Fibroblast of skin of scalp (primary cell): ENCODE measurements at places on chromosomes 2 and 18.

DNA sequence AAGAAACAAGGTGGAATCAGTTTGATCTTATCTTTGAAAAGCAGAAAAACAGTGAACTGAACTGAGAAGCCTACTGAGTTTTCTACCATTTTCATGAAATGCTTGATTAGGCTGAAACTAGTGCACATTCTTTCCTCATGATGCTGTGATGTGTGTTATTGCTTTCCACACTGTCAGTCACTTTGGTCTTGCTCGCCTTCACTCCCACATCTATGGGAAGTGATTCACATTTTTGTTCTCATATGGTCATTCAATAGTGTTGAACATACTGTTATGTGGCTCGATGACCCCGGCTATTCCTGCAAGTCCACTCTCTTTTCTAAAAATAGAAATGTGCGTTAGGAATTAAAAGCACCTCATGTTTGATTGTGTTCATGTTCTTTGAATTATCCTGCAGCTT, 129.7 kb downstream of the TGIF1 start:
- DNase-seq, result peak; percentile 77

GRCh38 chr2:121386707-121387106, 101.7 kb upstream of the TFCP2L1 start:
- peak; percentile 25 for DNase-seq

- no peak for DNase-seq
These were observed 2.3 kb upstream of the TFCP2L1 start for GRCh38 chr2:121287146-121287798.

DNA sequence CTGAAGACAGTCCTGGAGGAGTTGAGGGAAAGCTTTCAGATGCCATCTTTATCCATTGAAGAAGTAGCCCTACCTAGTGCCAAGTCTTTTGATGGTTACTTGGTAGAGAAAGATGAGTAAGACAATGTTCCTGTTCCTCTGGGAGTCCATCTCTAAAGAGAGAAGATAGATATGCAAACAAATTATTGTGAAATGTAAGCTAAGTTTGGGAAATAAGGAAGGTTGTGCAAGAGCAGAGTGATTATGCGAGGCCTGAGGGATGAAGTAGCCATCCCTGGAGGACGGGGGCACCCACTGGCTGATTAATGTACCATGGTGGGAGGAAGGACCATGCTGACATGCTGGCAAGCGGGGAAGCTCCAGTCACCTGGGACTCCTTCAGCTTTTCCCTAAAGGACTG, 994 bp upstream of the DTNA start:
- DNase-seq, result peak; percentile 82

DNA sequence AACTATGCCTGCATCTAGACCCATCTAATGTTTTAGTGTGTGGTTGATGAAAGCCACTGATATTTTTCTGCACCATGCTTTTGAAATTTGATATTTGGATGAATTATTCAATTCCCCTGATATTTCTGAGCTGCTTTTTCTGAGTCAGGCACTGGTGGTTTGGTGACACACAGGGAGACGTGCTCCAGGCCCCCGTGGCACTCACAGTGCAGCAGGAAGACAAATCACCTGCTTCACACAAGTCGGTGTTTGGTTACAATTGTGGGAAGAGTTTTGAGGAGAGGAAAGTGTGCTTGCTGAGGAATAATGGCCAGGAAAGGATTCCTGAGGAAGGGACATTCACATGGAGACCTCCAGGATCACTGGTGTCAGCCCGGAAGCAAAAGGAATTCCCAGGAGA, 179.7 kb downstream of the ACKR3 start:
- DNase-seq, result peak; percentile 83

DNA sequence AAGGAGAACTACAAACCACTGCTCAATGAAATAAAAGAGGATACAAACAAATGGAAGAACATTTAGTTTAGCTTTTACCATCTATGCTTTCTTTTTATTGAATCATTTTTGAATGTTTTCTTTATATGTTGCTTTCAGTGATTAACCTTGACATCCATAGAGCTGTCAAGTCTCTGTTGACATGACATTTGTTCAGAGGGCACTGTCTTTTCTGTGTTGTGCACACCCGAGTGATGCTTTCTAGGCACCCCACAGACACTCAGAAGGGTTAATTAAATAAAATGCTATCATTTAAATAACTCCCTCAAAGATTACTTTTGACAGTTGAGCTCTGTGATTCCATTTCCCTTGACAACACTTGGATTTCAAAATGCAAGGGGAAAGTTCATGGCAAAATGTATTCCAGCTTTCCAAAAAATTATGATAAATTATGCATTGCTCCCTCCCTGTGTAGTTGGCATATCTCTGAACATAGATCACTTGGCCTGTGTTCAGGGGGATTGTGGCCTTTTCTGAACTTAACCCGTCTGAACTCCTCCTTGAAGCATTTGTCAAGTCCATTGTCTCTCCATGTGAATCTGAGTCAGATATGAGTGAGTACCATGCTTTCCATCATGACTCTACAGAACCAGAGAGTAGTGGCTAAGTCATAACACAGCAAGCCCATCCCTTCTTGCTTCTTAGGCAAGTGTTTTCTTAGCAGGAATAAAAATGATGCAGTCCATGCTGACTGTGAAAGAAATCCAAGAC, 372.6 kb downstream of the RPRM start:
- DNase-seq, result no peak

- DNase-seq, result no peak
These were observed 111.5 kb downstream of the CYP26B1 start for GRCh38 chr2:72036173-72036545.
